ENCODE measurements at places on chromosomes 2 and 18. TPM values are rescaled to one million over a fixed set of nuclear protein-coding genes. Genes with fewer than 3 reads are reported as not detected.

Gene GREB1
- 0.10 TPM for total RNA-seq

Gene DYNAP
- not detected for total RNA-seq

Gene QPCT
- 49.5 TPM for total RNA-seq

Gene CXCR4
- total RNA-seq, result 1,915 TPM

Gene IL1RL1
- total RNA-seq, result 2.7 TPM

Gene MYOM1
- 0.94 TPM for total RNA-seq

Gene OSGEPL1
- 7.5 TPM for total RNA-seq

Gene HNMT
- total RNA-seq, result 42.2 TPM

Gene ARHGEF4
- total RNA-seq, result 1.5 TPM
